ENCODE measurements at places on chromosomes 7 and 10.

- H3K27ac ChIP-seq, result peak overlapping the region; percentile 98
- peaks cover 94% of the 10 kb centered on the region for H3K4me1 ChIP-seq
- H3K27me3 ChIP-seq, result no peaks in the 10 kb centered on the region
Observed at GRCh38 chr10:72320676-72321247, 34.0 kb downstream of the DNAJB12 start.

GRCh38 chr10:58072634-58073033 is 195.1 kb downstream of the IPMK start:
- H3K4me3 ChIP-seq, result no peak overlapping the region
- no peaks in the 10 kb centered on the region for H3K27me3 ChIP-seq
- H3K4me1 ChIP-seq, result no peaks in the 10 kb centered on the region

- DNase-seq, result no peak
- no peaks in the 10 kb centered on the region for H3K36me3 ChIP-seq
- no peaks in the 10 kb centered on the region for H3K4me1 ChIP-seq
- H3K4me3 ChIP-seq, result no peak overlapping the region
- no peak overlapping the region for H3K27ac ChIP-seq
Observed at GRCh38 chr10:132806561-132807003, 20.6 kb upstream of the NKX6-2 start.

- no peaks in the 10 kb centered on the region for H3K27me3 ChIP-seq
- H3K36me3 ChIP-seq, result peaks cover 1% of the 10 kb centered on the region
- no peak overlapping the region for H3K4me3 ChIP-seq
- no peak overlapping the region for H3K27ac ChIP-seq
Observed at GRCh38 chr10:24703700-24704099, 20.0 kb downstream of the ARHGAP21 start.

- no peaks in the 10 kb centered on the region for H3K36me3 ChIP-seq
- no peak overlapping the region for H3K27ac ChIP-seq
- no peaks in the 10 kb centered on the region for H3K4me1 ChIP-seq
- H3K4me3 ChIP-seq, result no peak overlapping the region
- DNase-seq, result no peak
Observed at GRCh38 chr10:1747590-1748157, 10.3 kb upstream of the ADARB2 start.

- peaks cover 9% of the 10 kb centered on the region for H3K4me1 ChIP-seq
- no peak overlapping the region for H3K4me3 ChIP-seq
- no peak for DNase-seq
- H3K27ac ChIP-seq, result no peak overlapping the region
- no peaks in the 10 kb centered on the region for H3K36me3 ChIP-seq
- no peaks in the 10 kb centered on the region for H3K27me3 ChIP-seq
Observed at GRCh38 chr10:121373411-121373810, 224.8 kb downstream of the FGFR2 start.

GRCh38 chr10:122678266-122678665 is 21.4 kb downstream of the C10orf120 start:
- no peak overlapping the region for H3K27ac ChIP-seq
- no peaks in the 10 kb centered on the region for H3K4me1 ChIP-seq
- no peaks in the 10 kb centered on the region for H3K36me3 ChIP-seq
- H3K27me3 ChIP-seq, result peaks cover 1% of the 10 kb centered on the region
- no peak for DNase-seq

DNA sequence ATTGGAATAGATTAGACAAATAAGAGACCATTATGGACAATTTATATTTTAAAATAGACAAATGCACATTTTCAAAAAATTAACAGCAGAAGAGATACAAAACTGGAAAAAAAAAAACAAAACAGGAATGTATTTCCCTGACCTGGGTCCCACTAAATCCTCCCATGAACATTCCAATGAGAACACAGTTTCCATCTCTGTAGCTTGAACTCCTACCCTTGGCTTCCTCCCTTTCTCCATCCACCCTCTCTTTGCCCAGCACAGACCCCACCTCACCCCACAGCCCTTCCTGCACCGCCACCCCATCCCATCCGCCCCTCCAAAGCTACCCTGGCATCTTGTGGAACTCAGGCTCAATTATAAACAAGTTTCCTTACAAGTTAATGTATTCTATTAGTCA is 71.2 kb upstream of the MPP7 start:
- H3K27me3 ChIP-seq, result no peaks in the 10 kb centered on the region
- H3K4me3 ChIP-seq, result no peak overlapping the region
- DNase-seq, result no peak
- no peak overlapping the region for H3K27ac ChIP-seq
- H3K4me1 ChIP-seq, result peaks cover 44% of the 10 kb centered on the region

DNA sequence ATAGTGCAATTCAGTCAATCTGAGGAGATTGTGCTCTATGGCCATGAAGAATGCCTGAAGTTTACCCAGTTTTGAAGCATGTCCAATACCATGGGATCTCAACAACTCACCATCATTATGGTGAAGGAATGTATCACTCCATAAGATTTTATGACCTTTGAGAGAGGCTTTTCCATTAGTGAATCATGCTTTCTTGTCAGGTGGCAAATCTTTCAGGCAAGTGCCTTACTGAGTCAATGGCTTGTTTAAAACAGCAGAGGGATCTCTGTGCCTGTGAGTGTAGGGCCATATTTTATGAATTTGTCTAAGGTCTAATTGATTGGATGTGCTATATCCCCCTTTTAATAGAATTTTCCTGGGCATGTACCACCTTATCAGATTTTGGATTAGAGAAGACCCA is 131.5 kb downstream of the CCDC7 start:
- no peaks in the 10 kb centered on the region for H3K4me1 ChIP-seq
- H3K4me3 ChIP-seq, result no peak overlapping the region
- no peaks in the 10 kb centered on the region for H3K27me3 ChIP-seq
- H3K36me3 ChIP-seq, result no peaks in the 10 kb centered on the region
- DNase-seq, result no peak

DNA sequence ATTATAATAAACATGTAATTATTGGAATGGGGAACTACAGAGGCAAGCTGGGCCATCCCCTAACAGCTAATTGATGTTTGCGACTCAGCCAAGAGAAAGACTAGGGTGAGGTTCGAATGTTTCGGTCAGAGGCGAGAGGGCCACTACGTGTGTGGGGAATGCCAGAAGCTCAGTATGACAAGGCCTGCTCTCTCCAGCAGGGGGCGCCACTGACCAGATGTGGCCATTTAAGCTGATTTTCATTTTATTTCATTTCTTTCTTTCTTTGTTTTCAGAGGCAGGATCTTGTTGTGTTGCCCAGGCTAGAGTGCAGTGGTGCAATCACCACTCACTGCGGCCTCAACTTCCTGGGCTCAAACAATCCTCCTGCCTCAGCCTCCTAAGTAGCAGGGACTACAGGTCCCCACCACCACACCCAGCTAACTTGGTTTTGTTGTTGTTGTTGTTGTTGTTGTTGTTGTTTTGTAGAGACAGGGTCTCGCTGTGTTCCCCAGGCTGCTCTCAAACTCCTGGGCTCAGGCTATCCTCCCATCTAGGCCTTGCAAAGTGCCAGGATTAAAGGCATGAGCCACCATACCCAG is 38.1 kb downstream of the TMEM130 start:
- H3K4me3 ChIP-seq, result no peak overlapping the region
- H3K36me3 ChIP-seq, result no peaks in the 10 kb centered on the region
- peak; percentile 21 for DNase-seq
- H3K4me1 ChIP-seq, result no peaks in the 10 kb centered on the region

DNA sequence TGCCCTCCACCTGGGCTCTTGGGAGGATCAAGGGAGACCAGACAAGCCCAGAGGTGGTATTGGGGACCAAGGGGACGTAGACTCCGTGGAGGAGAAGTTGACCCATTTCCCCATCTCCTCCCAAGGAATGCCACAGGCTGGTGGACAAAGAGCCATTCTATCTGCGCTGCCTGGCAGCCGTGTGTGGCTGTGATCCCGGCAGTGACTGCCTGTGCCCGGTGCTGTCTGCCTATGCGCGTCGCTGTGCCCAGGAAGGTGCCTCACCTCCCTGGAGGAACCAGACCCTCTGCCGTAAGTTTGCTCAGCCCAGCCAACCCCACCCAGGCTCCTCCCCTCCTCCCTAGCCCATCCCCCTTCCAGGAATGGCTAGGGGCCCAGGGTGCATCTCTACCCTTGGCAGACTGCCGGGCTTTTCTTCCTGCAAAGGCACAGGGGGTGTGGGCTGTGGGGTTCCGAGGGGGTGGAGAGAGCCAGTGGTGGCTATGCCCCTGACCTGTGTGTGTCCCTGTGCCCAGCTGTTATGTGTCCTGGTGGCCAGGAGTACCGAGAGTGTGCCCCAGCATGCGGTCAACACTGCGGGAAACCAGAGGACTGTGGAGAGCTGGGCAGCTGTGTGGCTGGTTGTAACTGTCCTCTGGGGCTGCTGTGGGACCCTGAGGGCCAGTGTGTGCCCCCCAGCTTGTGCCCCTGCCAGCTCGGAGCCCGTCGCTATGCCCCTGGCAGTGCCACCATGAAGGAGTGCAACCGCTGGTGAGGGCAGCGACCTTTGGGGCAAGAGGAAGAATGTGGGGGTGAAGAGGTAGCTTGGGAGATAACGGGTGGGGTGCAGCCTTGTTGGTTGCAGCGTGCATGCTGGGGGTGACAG is 10.2 kb upstream of the ZNF467 start:
- no peaks in the 10 kb centered on the region for H3K36me3 ChIP-seq
- DNase-seq, result no peak
- H3K4me3 ChIP-seq, result no peak overlapping the region

DNA sequence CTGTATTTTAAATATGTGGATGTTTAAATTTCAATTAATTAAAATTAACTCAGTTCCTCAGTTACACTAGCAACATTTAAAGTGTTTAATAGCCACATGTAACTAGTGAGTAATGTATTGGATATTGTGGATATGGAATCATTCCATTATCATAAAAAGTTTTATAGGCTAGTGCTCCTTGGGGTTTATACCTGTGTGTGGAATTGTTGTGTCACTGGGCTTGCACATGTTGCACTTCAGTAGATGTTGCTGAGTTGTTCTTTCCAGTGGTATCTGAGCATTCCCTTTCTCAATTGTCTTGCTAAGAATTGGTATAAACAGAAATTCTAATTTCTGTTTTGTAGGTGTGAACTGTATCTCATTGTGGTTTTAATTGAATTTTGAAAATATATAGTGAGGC is 113.0 kb downstream of the ADK start:
- H3K27me3 ChIP-seq, result no peaks in the 10 kb centered on the region
- no peaks in the 10 kb centered on the region for H3K36me3 ChIP-seq
- H3K4me1 ChIP-seq, result peaks cover 5% of the 10 kb centered on the region
- H3K27ac ChIP-seq, result no peak overlapping the region
- DNase-seq, result no peak

DNA sequence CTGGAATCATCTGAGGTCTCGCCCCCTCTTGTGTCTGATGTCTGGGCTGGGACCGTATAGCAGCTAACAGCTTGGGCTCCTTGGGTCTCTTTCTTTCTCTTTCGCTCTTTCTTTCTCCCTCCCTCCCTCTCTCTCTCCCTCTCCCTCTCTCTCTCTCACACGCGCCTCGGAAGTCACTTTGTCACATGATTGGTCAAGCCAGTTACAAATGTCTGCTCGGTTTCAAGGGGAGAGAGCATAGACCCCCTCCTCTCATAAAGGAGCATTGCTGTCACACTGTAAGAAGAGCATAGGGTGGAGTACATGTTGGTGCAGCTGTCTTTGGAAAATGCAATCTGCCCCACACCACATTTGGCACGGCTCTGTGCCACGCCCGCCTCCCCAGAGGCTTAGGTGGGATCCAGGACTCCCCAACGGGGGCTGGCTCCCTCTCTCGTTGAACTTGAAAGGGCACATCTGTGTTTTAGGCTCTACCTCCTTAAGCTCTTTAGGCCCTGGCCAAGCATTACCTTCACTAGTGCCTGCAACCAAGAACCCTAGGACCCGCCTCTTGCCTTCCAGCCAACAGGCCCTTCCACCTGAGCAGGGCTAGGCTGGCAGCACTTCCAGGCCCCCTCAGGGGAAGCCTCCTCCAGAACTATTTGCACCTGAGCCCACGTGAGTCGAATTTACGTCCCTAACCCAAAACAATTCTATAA is 61.9 kb upstream of the CACUL1 start:
- no peak for DNase-seq
- H3K4me3 ChIP-seq, result no peak overlapping the region
- H3K36me3 ChIP-seq, result no peaks in the 10 kb centered on the region
- no peaks in the 10 kb centered on the region for H3K4me1 ChIP-seq
- peaks cover 4% of the 10 kb centered on the region for H3K27me3 ChIP-seq

DNA sequence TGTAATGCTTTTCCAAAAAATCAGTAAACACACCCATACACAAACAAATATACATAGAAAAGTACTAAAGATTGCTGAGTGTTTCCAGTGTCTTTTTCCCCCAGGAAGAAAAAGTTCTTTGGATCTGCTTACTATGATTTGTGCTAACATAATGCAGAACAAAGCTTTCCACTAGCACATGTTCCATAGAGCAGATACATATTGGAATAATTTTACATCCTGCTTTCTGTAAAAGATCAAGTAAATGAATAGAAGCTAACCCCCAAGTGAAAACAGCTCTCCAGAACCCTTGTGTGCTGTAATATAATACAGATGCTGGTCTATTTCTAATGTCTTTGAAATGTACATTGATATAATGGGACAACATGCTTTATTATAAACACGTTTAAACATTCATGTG is 125.5 kb downstream of the PON1 start:
- H3K36me3 ChIP-seq, result no peaks in the 10 kb centered on the region
- H3K4me3 ChIP-seq, result no peak overlapping the region
- no peak for DNase-seq

- no peak for DNase-seq
- H3K4me1 ChIP-seq, result peaks cover 38% of the 10 kb centered on the region
- no peak overlapping the region for H3K27ac ChIP-seq
- no peaks in the 10 kb centered on the region for H3K36me3 ChIP-seq
- no peak overlapping the region for H3K4me3 ChIP-seq
- H3K27me3 ChIP-seq, result no peaks in the 10 kb centered on the region
Observed at GRCh38 chr7:3912291-3912690, 611.2 kb downstream of the SDK1 start.

DNA sequence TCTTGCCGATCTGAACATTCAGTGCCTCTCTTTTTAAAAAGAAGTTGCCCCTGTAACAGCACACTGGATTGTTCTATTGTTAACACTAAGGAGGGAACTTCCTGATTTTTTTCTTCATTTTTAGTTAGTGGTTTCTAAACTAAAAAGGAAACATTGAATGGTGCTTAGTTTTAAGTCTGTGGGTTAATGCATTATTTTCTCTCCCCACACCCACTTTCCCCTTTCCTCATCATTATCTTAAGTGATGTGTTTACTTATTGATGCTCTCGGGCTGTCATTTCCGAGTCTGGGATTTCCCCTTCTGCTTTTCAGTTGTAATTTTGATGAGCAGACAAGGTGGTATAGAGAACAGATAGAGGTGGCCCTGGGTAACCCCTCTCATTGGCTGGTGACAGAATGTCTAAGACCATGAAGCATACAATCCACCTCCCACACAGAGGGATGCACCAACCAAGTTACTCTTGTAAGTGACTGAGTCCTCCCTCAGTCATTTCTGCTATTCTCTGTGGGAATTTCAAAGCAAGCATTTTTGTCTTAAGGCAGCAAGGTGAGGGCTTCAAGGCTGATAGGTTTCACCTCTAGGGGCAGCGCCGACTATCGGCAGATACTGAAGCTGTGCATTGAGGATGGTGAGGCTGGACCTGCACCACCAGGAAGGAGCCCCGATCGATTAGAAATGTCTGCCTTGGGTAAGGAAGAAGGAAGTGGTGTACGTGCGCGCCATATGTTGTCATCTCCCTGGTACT is 49.5 kb downstream of the CHN2 start:
- peaks cover 5% of the 10 kb centered on the region for H3K36me3 ChIP-seq
- H3K4me1 ChIP-seq, result peaks cover 54% of the 10 kb centered on the region
- no peaks in the 10 kb centered on the region for H3K27me3 ChIP-seq
- DNase-seq, result no peak
- no peak overlapping the region for H3K4me3 ChIP-seq

GRCh38 chr10:49349390-49349789 is 46.5 kb downstream of the DRGX start:
- DNase-seq, result no peak
- H3K27ac ChIP-seq, result no peak overlapping the region
- H3K36me3 ChIP-seq, result no peaks in the 10 kb centered on the region
- H3K4me3 ChIP-seq, result no peak overlapping the region
- no peaks in the 10 kb centered on the region for H3K27me3 ChIP-seq

Measured in HepG2 (cell line).